ENCODE measurements at places on chromosomes 3 and 15.
A peak's percentile ranks its signal among the peaks of the same experiment; 100 is the strongest.

GRCh38 chr3:70245746-70246525, 66.5 kb downstream of the MDFIC2 start:
- no peak for DNase-seq

- DNase-seq: no peak
Measured at GRCh38 chr3:187628169-187628568, 42.0 kb downstream of the SST start.

- DNase-seq: no peak
Measured at GRCh38 chr15:51195459-51195858, 100.8 kb upstream of the TNFAIP8L3 start.

GRCh38 chr15:35309886-35310285, 224.8 kb upstream of the NANOGP8 start:
- no peak for DNase-seq

- no peak for DNase-seq
Measured at GRCh38 chr15:57284535-57284934, 91.8 kb upstream of the CGNL1 start.

GRCh38 chr15:89374086-89374981, 39.7 kb upstream of the POLG start:
- no peak for DNase-seq

DNA sequence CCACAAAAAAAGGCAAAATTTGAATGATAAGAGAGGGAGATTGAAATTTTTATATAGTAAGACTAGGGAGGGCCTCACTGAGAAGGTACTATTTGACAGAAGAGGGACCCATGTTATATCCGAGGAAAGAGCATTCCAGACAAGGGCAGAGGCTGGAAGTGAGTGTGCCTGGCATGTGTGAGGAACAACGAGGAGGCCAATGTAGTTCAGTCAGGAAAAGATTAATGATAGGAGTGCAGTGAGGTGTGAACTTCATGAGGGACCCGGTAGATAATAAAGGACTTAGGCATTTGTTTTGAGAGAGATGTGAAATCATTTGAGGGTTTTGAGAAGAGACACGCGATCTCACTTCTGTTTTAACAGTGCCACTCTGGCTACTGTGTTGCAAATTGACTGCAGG, 36.3 kb downstream of the ASTE1 start:
- DNase-seq: no peak

DNA sequence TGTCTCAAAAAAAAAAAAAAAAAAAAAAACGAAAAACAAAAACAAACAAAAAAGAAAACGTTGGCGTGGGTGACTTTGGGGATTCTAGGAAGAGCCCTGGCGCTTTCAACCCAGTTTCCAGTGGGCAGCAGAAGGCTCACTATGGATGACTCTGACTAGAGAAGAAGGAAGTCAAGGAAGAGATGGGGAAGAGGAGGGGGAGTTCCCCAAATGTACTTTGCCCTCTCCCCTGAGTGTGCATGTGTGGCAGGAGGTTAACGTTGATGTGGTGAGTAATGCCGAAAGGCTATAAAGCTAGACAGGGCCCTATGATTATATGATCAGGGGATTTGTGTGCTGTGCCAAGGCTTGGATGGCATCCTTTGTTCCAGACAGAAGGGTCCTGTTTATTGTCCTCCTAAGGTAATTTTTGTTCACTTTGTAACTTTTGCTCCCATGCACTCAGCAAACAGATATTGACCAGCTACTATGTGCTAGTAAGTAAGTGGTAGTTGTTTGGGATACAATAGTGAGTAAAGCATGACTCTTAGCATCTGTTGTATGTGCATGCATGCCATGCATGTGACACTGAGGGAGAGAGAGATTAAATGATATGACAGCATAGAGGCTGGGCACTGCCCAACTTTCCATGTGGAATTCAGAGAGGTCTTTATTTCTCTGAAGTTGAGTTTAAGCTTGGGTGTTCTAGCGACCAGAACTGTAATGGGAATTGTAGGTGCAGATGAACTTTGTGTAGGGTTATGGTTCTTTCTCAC, 750 bp upstream of the HHLA2 start:
- no peak for DNase-seq

- DNase-seq: no peak
Measured at GRCh38 chr3:128881576-128881975, 2.2 kb downstream of the ACAD9 start.

DNA sequence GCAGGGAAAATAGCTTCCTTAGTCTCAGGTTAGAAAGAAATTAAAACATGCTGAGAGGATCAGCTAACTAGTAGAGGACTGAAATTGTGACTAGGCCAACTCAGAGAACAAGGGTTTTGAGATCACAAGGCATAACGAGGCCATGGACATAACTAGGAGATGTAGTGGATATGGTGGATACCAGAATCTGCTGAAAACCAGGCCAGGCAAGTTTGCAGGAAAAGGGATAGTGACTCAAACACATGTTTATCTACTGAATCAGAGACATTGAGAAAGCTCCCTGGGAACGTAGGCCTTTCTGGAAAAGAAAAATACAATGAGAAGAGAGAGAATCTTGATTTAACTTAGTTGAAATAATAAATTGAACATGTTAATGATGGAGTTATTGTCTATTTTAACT, 326.5 kb upstream of the GBE1 start:
- no peak for DNase-seq

DNA sequence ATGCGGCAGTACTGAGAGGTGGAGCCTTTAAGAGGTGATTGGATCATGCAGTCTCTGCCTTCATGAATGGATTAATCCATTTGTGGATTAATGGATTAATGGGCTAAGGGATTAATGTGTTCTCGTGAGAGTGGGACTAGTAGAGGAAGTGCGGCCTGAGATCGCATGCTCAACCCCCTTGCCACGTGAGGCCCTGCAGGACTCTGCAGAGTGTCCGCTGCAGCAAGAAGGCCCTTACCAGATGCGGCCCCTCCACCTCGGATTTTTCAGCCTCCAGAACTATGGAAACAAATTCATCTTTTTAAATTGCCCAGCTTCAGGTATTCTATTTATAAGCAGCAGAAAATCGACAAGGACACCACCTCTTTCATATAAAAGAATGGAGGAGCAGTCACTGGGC, 148.8 kb downstream of the TPRA1 start:
- no peak for DNase-seq

GRCh38 chr15:31079519-31079918, 22.0 kb downstream of the TRPM1 start:
- no peak for DNase-seq

GRCh38 chr3:126816298-126816697, 112.3 kb downstream of the CHCHD6 start:
- no peak for DNase-seq

DNA sequence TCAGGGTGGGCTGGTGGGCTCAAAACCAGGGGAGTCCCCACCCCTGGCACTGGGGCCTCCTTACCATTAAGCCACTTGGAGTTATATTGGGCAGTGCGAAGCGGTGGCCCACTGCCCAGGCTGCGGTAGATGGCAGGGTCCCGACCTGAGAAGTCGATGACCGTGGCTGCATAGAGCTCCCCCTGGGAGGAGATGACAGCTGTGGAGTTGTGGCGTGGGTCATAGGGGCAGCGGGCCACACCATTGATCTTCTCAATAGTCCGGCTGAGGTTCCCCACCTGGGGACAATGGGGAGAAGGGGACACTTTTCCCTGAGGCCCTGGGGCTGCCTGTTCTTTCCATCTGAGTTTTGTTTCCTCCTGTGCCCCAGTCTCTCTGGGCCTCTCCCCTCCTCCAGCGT, 99.8 kb downstream of the SEMA5B start:
- DNase-seq: no peak

DNA sequence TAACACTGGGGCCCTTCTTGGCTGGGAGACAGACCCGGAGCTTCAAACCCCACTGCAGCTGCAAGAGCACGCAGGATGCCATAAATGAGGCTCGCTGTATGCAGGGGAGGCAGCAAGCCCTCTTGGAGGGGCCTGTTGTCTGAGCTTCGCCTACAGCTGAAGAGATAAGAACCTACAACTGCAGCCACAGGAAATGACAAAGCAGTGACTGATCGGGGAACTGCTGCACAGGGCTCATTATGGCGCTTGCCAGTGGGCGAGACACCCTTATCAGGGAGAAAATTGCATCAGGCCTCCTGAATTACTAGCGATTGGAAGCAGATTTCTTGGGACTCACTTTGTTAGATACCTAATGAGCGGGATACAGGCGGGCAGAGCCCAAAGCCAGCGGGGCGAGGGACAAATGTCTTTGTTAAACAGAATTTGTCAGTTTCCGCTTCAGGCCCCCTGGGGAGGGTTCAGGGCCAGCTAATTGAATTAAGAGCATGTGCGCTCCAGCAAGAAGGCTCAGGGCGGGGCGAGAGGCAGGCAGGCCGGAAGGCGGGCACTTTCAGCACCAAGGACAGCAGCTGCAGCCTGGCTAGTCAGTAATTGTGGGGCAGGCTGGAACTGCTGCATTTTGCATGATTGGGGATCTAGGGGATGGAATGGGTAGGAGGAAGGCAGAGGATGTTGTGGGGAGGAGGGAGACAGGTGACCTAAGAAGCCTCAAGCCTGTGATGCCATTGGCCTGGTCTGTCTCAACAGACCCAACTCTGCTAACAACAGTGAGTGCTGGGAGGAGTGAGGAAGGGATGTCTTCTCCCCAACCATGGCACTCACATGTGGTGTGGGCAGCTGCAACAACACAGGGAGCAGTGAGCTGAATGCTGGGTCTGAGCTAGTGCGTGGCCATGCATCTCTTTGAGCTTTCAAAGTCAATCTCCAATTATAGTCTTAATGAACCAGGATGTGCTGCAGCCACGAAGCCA, 55.3 kb downstream of the CCDC33 start:
- DNase-seq: peak; percentile 82

GRCh38 chr3:17877299-17877698, 134.9 kb upstream of the TBC1D5 start:
- DNase-seq: no peak

All from right lobe of liver (tissue), 6 donors.